ENCODE measurements at places on chromosomes 2 and 18.

DNA sequence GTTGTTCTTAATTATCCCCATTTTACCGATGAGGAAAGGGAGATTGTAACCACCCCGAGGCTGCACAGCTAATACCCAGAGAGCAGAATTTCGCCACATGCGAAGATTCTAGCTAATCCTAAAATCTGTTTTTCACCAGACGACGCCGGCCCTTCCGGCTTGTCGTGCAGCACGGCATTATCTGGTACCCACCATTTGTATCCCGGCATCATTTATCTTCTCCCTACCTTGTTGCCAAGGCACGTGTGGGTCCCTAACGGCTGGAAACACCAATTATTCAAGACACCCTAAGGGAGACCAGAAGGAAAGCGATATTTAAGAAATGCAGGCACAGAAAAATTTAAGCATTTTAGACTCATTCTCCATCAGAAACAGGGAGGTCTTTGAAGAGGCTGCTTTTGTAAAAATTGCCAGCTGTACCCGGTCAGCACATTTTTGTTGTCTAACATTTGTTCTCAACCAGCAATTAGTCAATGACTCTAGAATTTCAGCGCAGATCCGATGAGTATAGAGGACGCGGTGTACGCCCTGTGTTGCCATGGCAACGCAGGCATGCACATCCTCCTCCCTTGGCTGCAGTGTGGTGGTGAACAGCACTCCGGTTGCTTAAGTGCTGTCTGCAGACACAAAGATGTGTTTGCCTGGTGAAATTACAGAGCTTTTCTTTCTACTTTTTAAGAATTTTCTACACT lies 111.6 kb downstream of the AGAP1 start:
- DNase-seq: no peak

DNA sequence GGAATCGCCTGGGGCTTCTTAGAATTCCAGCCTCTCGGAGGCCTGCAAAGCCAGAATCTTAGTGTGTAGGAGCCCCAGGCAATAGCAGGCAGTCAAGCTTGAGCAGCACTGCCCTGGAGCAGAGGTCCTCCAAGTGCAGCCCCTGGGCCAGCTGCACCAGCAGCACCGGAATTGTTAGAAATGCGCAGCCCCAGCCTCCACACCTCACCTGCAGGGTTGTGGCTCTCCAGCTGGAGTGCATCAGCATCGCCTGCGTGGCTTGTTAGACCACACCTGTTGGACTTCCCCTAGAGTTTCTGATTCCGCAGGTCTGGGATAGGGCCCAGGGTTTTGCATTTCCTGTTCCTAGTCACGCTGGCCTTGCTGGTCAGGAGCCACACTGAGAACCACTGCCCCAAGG lies 100.3 kb downstream of the ASAP2 start:
- no peak for DNase-seq

GRCh38 chr2:160583146-160583535 lies 89.5 kb upstream of the RBMS1 start:
- DNase-seq: no peak

GRCh38 chr2:175823002-175823706 lies 178.9 kb downstream of the LNPK start:
- no peak for DNase-seq

GRCh38 chr2:239162976-239163687 lies 237.7 kb downstream of the HDAC4 start:
- DNase-seq: no peak

DNA sequence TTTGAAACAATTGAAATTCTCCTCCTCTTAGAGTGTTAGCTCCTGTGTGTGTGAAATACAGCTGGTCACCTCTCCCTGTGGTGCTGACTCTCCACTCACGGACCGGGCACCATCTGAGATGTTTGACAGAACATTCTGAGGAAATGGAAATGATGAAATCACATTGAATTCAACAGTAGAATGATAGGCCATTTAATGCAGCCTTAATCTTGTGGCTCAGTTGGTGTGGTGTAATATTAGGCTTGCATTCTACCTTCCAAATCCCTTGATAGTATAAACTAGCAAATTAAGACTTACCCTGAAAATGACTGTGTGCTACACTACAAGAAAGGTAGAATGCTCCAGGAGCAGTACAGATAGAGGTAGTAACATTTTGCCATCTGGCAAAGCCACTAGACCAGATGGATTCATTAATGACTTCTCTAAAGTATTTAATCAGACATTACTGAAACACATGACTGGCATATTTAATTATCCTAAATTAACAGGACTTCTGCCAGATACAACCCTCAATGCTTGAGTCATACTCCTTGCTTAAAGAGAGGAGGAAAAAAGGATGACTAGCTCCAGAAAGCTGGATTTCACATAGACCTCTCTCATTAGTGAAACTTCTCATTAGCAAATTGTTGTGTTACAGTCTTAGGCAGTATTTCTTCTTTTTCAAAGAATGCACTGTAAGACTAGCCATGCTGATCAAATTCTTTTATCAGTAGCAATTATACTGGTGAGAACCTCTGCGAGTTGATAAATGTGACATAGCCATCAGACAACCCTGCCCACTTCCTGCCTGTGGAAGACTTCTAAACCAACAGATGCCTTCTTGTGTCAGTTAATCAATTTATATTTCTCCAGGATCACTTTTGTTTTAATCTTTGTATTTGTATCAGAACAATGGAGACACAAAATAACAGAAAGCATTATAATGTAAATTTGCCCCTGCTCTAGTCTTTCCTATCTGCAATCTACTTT lies 80.6 kb downstream of the EML6 start:
- DNase-seq: no peak

DNA sequence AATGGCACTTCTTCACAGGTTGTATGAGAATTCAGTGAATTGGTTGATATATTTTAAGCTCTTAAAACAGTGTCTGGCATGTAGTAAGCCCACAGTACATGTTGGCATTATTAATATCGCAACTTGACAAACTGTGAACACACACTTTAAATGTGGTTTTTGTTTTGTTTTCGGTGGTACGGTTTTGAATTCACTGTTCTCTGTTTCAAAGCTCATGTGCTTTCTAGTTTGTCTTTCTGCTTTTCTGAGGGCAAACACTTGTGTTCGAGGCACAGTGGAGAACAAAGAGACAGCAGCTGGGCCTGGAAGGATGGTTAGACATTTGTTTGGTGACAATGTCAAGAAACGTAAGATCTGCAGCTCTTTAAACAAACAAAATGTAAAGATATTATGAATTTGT lies 276.5 kb upstream of the MC4R start:
- no peak for DNase-seq

GRCh38 chr2:156379071-156379470 lies 46.5 kb upstream of the NR4A2 start:
- no peak for DNase-seq

GRCh38 chr2:240787521-240788472 lies 32.2 kb downstream of the KIF1A start:
- no peak for DNase-seq

GRCh38 chr2:219356834-219357233 lies 24.3 kb upstream of the RESP18 start:
- no peak for DNase-seq

DNA sequence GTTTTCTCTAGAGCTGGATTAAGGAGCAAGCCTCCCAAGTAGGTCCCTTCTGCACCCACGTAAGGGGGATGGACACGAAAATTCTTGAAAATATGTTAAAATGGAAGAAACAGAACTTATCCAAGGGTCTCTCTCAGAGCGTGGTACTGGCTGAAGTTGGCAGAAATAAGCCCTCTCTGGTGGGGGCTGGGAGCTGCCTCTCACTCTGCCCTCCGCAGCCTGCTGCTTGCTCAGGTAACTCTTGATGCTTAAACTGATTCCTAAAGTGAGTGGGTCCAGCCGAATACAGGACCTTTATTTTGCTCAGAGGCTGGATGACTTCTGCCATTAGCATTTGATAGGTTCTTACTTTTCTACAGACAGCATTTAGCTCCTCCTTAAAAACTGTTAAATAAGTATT lies 78.1 kb downstream of the SPHKAP start:
- no peak for DNase-seq

DNA sequence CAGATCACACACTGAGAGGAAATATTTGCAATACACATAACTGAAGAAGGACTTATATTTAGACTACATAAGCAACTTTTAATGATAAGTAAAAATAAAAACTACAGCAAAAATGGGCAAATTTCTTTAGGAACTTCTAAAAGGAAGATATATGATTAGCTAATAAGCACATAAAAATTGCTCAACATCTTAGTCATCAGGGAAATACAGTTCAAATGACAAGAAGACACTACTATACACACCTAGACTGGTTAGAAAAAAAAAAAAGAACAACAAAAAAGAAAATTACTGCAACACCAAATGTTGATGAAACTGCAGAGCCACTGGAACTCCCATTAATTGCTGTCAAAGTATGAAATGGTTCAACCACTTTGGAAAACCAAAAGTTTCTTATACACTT lies 1247.5 kb upstream of the ACVR2A start:
- no peak for DNase-seq

DNA sequence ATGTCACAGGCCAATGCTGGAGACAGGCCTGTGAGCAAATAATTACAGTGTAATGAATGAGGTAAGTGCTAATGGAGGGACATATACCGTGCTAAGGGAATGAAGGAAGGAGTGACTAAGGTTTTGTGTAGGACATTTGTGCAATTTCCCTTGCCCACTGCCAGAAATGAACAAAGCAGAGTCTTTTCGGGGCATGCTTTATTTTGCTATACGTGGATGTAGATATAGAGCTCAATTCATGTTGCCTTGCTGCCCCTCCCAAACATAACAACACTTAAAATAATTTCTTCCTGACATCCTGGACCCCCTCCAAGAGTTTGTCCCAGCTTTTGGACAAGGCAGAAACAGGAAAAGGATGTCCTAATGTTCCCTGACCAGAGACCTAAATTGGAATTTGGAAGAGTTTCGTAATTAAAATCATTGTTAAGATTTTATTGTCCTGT lies 23.7 kb upstream of the CD28 start:
- no peak for DNase-seq

DNA sequence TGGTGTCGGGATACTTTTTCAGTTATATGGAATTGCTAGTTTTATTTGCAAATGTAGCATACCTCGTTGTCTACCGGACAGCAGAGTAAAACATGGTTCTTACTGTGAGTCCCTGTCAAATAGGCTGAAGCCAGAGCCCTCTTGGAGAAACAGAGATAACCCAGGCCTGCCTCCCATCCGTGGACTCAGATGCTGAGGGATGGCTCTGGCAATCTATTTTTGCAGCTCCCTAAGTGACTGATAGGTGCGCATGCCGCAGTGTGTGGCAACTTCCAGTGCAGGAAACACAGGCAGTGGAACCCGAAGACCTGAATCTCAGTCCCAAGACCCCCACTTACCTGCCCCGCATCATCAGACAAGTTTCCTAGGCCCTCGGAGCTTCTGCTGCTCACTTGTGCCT lies 33.6 kb downstream of the STEAP3 start:
- no peak for DNase-seq

DNA sequence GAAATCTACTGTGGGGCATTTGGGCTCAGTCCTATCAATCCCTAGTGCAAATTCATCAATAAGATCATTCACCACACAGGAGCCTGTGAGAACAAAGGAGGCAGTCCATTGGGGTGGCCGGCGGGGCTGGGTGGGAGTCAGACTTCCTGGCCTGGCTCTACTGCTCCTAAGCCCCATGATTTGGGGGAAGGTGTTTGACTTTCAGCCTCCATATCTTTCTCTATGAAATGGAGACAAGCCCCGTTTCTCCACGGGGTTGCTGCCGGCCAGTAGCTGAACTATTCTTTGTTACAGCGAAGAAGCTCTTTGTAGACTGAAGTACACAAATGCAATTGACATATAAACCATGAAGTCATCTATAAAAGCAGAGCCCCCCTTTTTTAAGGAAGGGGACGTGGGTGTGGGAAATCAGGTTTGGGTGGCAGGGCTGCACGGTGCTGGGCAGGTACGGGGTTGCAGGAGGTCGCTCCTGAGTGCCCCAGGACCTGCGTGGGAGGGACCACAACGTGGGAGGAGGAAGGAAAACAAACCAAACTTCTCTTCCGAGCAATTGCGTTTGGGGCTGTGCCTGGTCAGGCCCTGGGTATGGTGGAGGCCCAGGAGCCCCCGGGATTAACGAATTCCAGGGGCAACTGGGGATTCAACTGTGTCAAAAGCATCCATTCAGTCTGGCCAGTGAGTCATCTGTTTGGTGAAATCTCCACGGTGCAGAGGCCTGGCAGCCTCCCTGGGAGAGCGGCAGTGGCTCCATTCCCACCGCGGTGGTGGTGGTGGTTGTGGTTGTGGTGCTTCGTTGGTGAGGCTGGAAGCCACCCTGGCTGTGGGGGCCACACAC lies 18.2 kb downstream of the FBLN7 start:
- DNase-seq: no peak

DNA sequence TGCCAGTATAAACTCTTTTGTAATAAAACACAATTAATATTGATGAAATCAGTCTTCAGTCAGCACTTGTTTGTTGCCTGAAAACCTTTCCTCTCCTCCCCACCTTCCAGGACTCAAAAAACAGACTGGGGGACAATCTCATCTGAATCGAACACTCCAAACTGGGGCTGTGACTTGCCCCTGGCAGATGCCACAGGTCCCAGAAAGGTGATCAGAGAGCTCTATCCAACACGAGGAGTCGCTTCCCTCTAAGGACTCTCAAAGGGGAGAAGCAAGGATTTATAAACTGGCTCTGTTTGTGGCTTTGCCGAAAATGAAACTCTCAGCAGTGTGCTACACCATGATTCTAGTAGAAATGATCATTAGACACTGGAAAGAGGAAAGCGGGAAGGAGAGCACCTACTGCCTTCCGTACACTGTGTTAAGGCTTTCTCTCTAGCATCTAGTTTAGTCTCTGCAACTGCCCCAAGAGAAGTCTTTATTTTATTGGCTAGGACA lies 199.2 kb downstream of the TGIF1 start:
- no peak for DNase-seq

Data from Panc1 (cell line).